Activated CD4-positive, alpha-beta T cell treated with anti-CD3 and anti-CD28 coated beads, Interleukin-2, amount 10 ng/mL, durations not matched to agents 24 days and 14 days (primary cell): ENCODE measurements at places on chromosomes 2 and 18.
A peak's percentile ranks its signal among the peaks of the same experiment; 100 is the strongest.

- DNase-seq = no peak
Measured at GRCh38 chr2:220550995-220551700, 923.7 kb downstream of the SLC4A3 start.

DNA sequence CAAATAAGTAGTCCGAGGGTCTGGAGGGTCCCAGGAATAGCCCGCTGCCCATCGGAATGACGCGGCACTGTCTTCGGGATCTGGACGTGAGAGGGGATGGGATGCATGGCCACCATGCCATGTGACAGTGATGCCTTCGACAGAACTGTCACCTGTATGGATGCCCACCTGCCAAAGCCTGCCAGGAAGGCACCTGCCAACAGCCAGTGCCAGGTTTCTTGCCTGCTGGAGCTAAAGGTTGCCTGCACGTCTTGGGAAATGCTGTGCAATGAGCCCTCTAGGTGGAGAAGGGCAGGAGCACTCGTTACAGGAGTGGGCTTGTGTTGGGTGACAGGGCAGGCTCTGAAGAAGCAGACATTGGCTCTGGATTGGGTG is 20.5 kb downstream of the GPR35 start:
- DNase-seq = no peak

DNA sequence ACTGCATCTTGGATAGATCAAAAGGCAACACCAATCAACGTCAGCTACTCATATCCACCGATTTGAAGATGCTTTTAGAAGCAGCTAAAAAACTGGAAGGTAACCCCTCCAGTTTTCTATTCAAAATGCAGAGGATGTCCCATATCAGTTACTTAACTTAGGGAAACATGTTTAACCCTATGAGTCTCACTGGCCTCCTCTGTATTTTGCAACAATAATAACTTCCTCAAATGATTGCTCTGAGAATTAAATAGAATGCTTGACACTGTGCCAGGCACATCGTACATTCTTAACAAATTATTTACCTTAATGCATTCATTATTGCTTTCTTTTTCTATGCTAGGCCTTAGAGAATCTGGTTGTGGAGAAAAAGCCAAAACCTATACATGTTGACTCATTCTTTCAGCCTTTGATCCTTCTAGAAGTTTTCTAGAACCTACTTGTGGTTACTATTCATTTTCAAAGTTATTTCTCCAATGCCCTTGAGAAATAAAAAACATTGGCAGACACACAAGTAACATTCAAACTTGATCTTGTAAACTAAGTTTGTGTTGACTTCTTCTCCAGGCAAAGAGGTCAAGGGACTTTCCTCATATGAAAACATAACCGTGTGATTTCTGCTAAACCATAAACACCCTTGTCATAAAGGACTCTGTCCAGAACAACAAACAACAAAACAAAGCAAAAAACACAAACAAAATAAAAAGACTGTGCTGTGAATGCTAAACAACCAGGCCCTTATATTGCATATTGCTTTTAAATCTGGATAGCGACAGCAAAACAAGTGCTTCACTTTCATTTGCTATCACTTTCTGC is 4.6 kb downstream of the DOCK10 start:
- DNase-seq = peak; percentile 60

- no peak for DNase-seq
Measured at GRCh38 chr2:202604699-202605098, 30.1 kb upstream of the FAM117B start.

- DNase-seq = no peak
Measured at GRCh38 chr2:180473456-180473855, 466.4 kb upstream of the CWC22 start.

DNA sequence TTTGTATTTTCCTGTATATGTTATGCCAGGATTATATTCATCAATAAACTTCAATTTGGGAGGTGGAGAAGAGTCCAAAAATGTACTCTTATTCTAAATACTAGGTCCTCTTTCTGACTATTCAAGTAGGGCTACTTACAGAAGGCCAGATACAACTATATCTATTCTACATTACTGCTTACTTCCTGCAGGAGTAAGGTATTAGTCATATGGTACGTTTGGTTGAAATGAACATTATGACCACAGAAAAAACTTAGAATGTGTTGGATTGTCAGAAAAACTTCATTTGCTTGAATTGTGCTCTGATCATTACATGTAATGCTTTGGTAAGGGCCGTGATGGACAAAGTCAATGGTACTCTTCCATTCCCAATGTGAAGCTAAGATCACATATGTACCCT is 35.0 kb downstream of the STAT4 start:
- DNase-seq = no peak

DNA sequence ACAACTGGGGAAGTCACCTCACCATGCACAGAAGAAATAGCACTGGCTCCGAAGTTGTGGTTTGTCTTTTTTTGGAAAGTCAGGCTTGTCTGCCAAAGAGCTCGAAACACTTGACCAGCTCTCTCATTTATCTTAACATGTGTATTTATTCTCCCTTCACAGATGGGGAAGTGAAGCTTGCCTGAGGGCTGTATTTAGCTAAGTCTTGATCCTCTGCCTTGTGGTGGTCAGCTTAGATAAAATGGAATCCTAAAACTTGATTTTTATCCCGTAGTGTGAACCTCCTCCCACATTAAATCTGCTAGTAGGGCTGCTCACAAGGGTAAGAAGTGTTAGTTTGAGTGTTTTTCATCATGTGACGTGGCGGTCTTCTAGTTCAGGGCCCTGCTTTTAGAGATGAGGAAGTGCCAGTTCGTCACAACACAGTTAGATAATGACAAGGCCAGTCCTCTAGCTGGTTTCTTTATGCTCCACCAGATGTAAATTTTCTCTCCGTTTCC is 89.7 kb downstream of the TMEM247 start:
- DNase-seq = no peak

DNA sequence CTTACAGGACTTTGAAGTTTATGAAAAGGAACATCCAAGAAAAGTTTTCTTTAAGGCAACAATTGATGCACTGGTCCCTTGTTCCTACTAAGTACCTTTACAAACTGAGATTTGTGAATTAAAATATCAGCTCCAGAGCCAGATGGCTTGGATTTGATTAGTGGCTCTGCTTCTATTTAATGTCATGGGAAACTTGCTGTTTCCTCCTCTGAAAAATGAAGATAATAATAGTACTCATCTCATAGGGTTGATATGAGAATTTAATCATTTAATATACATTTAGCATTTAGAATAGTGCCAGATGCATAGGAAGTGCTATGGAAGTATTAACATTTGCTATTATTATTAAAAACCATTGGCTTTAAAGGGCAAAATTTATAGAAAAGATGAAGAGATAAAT is 2.6 kb upstream of the GAREM1 start:
- DNase-seq = no peak

DNA sequence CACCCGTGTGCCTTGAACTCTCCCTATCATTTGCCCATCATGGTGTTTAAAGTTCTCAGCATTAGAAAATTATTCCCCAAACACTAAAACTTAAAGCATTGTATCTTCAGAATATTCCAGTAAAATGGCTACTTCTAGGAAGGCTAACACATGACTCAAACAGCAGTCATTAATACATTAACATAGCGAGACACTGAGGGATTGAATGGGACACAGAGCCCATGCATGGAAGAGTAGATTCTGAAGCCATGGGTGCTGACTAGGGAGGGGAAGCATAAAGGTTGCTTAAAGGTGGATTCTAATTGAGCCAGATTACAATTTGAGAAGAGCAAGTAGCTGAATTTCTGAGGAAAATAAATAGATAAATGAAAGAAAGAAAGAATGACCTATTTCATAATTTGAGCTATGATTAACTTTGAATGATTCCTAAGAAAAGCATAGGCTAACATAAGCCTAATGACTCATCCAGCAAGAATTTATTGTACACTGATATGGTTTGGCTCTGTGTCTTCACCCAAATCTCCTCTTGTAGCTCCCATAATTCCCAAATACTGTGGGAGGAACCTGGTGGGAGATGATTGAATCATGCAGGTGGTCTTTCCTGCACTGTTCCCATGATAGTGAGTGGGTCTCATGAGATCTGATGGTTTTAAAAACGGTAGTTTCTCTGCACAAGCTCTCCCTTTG is 79.8 kb upstream of the PIK3C3 start:
- no peak for DNase-seq

DNA sequence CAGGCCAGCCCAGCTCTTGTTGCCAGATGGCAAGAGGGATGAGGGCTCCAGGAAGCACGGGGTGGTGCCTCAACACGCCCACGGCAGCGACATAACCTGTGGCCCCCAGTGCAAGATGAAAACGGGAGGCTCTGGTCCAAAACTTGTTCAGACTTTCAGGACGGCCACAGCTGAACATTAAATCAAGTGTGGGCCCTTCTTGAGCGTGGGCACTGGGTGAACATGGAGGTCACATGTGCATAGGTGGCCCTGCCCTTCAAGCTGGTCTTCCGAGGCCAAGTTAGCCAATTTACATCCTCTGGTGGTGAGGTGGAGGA is 77.5 kb downstream of the NDUFA10 start:
- DNase-seq = no peak

GRCh38 chr2:211367293-211367692 is 810.9 kb downstream of the CPS1 start:
- DNase-seq = no peak

GRCh38 chr2:176496761-176497160 is 227.5 kb downstream of the MTX2 start:
- DNase-seq = no peak

- DNase-seq = no peak
Measured at GRCh38 chr18:44897411-44897810, 216.7 kb downstream of the SETBP1 start.

DNA sequence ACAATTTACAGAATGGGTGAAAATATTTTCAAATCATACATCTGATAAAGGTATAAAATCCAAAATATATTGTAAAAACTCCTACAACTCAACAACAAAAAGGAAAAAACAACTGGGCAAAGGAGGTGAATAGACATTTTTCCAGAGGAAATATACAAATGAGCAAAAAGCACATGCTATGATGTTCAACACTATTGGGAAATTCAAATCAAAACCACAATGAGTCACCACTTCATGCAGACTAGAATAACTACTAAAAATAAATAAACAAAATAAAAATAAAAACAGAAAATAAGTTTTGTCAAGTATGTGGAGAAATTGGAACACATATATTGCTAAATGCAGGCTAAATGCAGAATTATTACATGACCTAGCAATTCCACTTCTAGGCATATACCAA is 120.9 kb downstream of the FSIP2 start:
- DNase-seq = no peak
